ENCODE measurements at places on chromosomes 1 and 21.
A peak's percentile ranks its signal among the peaks of the same experiment; 100 is the strongest.

DNA sequence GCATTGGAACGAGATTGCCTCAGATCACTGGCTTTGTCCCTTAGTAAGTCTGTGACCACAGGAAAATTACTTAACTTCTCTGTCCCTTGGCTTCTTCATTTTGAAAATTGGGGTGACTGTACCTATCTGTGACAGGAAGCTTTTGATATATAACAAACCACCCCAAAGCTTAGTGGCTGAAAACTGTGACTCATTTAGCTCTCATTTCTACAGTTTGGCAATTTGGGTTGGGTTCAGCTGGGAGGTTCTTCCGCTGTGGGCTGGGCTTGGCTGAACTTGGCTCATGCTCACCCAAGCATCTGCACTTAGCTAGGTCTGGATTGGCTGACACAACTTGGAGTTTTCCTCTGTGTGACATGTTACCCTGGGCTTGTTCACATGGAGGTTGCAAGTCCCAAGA is 14.0 kb downstream of the C1orf94 start:
- DNase-seq: no peak

- DNase-seq: no peak
Observed at GRCh38 chr1:204146965-204147364, 4.9 kb downstream of the ETNK2 start.

- DNase-seq: no peak
Observed at GRCh38 chr1:68506386-68506785, 9.5 kb upstream of the DEPDC1 start.

DNA sequence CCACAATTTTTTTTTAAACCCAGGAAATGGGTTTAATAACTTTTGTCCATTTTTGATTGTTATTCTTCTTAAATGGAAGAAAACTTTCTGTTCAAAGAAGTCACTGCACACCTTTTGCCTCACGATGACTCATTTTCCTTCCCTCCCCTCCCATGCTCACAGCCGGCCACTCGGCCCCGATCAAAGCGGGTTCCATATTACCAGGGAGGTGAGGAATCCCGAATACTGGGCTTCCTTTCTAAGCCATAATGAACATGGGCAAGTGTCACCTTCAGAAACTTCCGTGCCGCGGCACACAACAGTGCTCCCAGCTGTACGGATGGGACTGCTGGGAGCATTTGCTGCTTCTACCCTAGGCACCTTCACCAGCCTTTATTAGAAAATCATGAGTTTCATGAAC is 121.4 kb downstream of the HLCS start:
- DNase-seq: no peak

DNA sequence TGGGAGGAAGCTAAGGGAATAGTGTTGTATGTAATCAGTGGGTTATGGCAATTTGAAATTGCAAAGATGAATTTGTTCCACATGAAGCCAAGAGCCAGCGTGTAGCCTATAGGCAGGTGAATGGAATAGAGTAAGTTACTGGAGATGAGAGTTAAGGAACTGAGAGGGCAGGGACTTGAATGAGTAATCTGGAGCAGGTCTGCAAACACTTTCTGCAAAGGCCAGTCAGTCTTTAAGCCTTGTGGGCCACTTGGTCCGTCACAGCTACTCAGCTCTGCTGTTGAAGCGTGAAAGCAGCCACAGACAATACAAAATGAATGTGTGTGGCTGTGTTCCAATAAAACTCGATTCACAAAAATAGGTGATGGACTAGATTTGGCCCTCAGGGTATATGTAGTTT is 29.2 kb downstream of the SZT2 start:
- DNase-seq: no peak

- peak; percentile 69 for DNase-seq
Observed at GRCh38 chr21:45592208-45592619, 50.0 kb upstream of the SLC19A1 start.

DNA sequence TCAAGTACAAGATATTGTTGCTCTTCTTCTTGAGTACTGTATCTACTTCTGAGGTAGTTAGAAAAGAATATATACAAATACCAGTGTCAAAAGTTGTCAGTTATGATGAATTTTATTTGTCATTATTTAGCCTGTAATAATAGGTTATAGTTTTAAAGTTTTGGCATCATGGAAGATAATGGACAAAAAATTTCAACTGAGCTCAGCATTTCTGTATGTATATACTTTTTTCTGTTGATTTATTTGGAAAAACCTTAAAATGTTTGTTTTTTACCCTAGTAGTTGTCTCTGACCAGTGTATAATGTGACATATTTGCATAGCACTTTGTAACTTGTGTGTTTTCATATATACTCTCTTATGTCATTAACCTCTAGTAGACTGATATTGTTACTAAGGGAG is 11.1 kb downstream of the SLC35A3 start:
- no peak for DNase-seq

GRCh38 chr1:160837558-160838205 is 25.0 kb downstream of the CD244 start:
- DNase-seq: peak; percentile 61

- no peak for DNase-seq
Observed at GRCh38 chr1:217917281-217917887, 286.2 kb downstream of the SPATA17 start.

- DNase-seq: no peak
Observed at GRCh38 chr1:234533975-234534876, 55.2 kb upstream of the TARBP1 start.

All from stimulated activated CD4-positive, alpha-beta T cell treated with anti-CD3 and anti-CD28 coated beads, Interleukin-12 subunit alpha, Interleukin-12 subunit beta, amount 100 ng/mL, for 48 hours (primary cell).